ENCODE measurements at places on chromosomes 7 and 10. TPM values are rescaled to one million over a fixed set of nuclear protein-coding genes. Genes with fewer than 3 reads are reported as not detected.

- no peak for DNase-seq
These were observed 64.8 kb downstream of the MRC1 start for GRCh38 chr10:17873946-17874345.

- DNase-seq, result no peak
These were observed 236.8 kb downstream of the FANK1 start for GRCh38 chr10:126133082-126133620.

DNA sequence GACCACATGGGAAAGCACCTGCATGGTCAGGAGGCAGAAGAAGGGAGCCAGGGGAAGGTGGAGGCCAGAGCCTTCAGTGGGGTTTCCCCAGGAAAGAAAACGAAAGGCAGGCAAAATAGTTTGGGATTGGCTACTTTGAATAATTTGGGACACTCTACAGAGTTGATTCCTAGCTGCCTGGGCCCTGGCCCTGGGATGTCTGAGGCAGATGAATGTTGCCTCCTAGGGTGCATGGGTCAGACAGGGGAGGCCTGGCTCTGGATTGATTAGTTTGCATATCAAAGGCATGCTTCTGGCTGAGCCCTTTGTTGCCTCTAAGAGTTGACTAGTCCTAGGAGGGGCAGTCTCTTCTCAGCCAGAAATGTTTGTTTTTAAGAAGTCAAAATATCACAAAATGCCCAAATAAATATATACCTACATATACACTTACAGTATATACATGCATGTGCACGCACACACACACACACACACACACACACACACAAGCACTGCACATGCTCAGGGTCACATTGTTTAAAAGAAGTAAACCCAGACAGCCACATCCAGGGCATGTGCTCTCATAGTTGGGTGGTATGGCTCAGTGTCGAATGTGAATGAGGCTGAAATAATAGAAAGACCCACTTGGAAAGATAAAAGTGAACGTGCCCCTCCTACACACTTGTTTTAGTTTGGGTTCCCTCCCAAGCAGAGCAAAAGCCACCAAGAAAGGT is 184.2 kb downstream of the GPAM start:
- no peak for DNase-seq

GRCh38 chr7:138163800-138164199 is 87.5 kb downstream of the AKR1D1 start:
- DNase-seq, result no peak

GRCh38 chr7:33903791-33904680 is 1.3 kb upstream of the BMPER start:
- peak; percentile 32 for DNase-seq

DNA sequence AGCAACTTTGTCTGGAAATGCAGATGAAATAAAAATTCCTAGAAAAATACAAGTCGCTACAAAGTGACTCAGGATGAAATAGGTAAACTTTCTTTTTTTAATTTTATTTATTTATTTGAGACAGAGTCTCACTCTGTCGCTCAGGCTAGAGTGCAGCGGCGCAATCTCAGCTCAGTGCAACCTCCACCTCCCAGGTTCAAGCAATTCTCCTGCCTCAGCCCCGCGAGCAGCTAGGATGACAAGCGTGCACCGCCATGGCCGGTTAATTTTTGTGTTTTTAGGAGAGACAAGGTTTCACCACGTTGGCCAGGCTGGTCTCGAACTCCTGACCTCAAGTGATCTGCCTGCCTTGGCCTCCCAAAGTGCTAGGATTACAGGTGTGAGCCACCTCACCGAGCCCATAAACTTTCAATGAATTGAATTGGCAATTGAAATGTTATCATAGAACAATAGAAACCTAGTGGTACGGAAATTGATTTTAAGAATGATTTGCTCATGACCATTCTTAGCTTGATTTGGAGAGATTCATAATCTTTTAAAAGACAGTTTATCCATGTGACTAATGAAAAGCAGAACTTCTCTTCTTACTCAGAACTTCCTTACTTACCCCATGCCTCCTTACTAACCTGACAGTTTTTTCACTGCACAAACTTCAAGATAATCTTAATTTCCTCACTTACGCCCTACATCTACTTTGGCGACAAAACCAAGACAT is 161.7 kb downstream of the FAM107B start:
- DNase-seq, result no peak

DNA sequence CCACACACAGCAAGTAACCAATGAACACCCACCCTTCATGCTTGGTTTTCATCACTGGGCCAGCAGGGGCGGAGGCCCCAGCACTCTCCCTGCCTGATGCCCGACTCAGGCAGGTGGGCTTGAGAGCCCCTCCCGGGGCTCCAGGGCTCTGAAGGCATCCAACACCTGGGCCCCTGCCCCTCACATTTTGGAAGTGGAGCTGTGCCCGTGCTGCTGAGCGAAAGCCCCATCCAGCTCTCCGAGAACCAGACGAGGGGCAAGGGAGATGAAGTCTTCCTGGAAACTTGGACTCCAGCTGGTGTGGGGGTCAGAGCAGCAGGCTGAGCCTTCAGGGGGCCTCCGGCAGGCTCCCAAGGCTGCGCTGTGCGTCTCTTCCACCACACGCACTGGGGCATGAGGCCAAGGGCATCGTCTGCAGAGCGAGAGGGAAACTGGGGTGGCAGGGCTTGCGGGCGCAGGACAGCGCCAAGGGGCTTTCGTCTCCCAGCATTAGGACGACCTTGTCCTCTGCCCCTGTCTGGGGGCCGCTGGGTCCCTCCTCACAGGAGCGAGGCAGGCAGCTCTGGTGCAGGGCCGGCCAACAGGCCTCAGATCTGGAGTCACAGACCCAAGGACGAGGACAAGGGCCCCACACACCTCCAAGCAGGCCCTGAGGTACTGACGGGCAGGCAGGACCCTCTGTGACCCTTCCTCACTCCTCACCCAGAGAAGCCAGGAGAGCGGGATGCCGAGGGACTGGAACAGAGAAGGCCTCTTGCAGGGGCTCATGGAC is 108.3 kb upstream of the FAM20C start:
- DNase-seq, result no peak

- no peak for DNase-seq
These were observed 29.8 kb downstream of the STRA8 start for GRCh38 chr7:135263321-135263970.

GRCh38 chr7:155460926-155461613 is 3.1 kb downstream of the EN2 start:
- no peak for DNase-seq

GRCh38 chr10:56586461-56586891 is 225.4 kb upstream of the ZWINT start:
- DNase-seq, result no peak

DNA sequence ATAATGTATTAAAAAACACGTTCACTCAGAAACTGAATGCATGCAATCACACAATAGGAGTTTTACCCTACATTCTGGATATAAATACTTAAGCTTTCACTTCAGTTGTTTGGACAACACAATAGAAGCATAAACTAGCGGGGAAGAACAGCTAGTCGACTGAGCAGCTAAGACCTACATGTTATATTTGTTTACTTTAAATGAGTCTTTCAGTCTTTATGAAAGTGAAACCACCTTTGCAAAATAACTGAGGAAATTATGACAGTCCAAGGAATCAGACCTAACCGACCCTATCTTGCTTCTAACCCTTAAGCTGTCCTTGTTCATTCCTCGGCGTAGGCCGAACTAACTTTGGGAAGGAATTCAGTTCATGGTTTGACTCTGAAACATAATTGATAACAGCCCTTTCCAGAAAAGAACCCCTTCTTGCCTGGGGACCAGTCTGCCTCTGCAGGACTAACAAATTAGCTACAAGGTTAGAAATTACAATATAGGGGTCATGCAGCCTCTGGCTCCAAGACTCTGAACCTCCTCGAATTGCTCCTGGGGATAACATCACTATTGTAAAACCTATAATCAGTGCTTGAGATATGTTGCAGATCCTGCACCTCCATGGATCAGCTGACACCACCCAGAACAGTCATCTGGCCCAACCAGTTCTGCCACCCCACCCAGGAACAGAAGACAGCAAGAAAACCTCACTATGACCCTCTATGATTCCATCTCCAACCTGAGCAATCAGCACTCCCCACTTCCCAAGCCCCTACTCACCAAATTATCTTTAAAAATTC is 185.1 kb upstream of the KLF6 start:
- DNase-seq, result no peak

GRCh38 chr7:92368741-92369140 is 78.5 kb upstream of the GATAD1 start:
- DNase-seq, result no peak

- DNase-seq, result no peak
These were observed 40.9 kb downstream of the DLD start for GRCh38 chr7:107931740-107932515.

GRCh38 chr7:14332155-14332554 is 342.7 kb upstream of the ETV1 start:
- DNase-seq, result no peak

DNA sequence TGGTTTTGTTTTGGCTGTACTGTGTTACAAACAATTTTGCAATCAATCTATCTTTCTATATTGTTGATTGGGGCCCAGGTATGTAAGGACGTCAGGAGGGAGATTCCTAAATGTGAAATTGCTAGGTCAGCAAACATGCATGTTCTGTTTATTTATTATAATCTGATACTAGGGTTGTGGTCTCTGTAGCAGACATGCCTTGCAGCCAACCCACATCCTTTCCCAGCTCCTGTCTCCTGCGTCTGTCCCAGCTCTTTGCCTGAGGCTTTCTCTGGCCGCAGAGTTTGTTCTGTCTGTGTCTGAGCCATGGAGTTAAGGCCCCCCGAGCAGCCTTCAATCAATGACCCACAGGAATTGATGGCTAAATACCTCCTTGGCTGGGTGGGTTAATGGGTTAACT is 124.0 kb upstream of the ZEB1 start:
- no peak for DNase-seq

DNA sequence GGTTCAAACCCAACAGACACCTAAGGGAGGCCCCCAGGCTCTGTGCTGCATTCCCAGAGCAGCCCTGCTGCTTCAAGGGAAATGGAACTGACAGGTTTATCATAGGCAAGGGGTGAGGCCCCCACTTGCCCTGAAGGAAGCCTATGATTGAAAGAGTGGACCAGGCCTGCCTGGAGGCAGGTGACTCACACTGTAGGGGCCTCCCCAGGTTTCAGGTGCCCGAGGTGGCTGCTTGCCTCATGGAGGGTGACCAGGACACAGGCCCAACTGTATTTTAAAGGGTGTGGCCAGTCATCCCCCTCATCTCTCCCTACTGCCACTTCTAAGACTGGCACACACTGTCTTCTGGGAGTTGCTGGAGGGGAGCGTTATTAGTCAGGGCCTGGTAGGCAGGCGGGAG is 85.4 kb downstream of the ATXN7L1 start:
- no peak for DNase-seq

GRCh38 chr10:5634918-5635317 is 31.5 kb downstream of the ASB13 start:
- DNase-seq, result no peak

- no peak for DNase-seq
These were observed 153.9 kb downstream of the BMPER start for GRCh38 chr7:34059136-34059828.

- no peak for DNase-seq
These were observed 32.5 kb downstream of the GNA12 start for GRCh38 chr7:2811476-2812113.

GRCh38 chr7:28958235-28958979 is at the start of gene TRIL:
Gene TRIL (minus strand): TSS chr7:28958330. CDS start chr7:28958046, 284 bp downstream.
- DNase-seq, result peak; percentile 65

Gene LLCFC1
- total RNA-seq, result not detected

Gene KIF5B
- total RNA-seq, result 83.2 TPM

Gene FGFBP3
- 0.51 TPM for total RNA-seq

Gene LGI1
- total RNA-seq, result not detected

Gene UFSP1
- 2.0 TPM for total RNA-seq

Gene CPA2
- total RNA-seq, result not detected
